ENCODE measurements at places on chromosomes 6 and 20.

GRCh38 chr6:13299403-13299821 lies 28.9 kb downstream of the TBC1D7 start:
- DNase-seq: no peak

- no peak for DNase-seq
Measured at GRCh38 chr6:37099442-37099841, 70.5 kb upstream of the PIM1 start.

DNA sequence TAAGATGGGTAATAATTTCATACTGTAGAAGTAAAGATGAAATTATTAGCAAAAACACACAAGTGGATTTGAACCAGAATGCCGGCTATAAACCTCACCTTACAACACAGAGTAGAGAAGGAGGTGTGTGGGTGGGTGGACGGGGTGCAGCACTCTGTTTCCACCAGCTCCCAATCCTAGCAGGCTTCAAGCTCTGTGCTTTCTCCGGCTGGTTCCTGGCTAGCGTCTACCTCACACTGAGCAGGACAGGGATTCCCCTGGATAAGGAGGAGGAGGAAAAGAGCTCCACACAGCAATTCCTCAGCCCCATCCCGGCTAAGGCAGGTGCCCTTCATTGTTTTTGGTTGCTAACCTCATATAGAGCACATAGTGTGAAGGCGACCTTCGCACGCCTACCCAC lies 453.3 kb downstream of the C6orf118 start:
- no peak for DNase-seq

- no peak for DNase-seq
Measured at GRCh38 chr6:13666194-13667105, 45.2 kb downstream of the RANBP9 start.

DNA sequence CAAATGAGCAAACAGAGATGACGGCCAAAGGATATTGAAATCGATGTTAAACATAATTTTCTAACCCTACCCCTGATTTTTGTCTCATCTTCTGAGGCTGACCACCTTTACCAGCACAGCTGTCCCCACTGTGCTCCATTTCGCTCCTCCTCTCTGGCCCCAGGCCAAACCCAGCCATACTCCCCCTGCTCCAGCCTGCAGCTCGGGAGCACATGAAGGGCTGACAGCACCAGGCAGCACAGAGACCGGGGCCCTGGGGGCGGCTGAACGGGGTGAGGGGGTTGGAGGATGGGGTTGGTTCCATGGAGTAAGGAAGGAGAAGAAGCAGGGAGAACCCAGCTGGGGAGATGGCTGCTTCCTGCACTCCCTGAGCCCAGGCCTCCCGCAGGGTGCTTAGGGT lies 3.2 kb upstream of the NCR2 start:
- no peak for DNase-seq

GRCh38 chr6:164039954-164040375 lies 625.4 kb downstream of the QKI start:
- DNase-seq: no peak

- no peak for DNase-seq
Measured at GRCh38 chr6:99349171-99350141, at the start of gene FAXC. Gene FAXC (minus strand): TSS chr6:99349674. CDS start chr6:99349372, 302 bp downstream.

- no peak for DNase-seq
Measured at GRCh38 chr20:62236200-62236599, 2.1 kb upstream of the OSBPL2 start.

DNA sequence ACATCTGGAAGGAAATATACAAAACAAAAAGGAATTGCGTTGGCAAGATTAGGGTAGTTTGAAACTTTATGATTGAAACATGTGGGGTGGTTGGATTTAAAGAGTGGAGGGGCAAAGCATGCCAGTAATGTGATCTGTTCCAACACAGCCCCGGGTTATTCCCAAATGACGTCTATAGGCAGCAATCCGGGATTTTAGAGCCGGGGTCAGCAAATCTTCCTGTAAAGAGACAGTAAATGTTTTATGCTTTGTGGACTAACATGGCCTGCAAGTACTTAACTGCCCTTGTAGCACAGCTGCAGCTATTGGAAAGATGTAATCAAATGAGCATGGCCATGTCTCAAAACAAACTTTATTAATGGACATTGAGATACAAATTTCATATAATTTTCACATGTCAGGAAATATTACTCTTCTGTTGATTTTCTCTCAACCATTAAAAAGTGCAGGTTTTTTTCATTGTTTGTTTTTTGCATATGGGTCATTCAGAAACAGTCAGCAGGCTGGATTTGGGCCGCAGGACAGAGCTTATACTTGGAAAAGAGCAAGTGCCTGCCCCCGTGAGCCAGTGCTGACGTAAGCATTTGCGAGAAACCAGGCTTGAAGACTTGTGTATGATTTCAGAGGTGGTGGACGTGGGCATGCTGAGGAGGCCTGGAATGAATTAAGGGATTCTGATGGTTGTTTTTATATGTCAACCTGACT lies 136.5 kb downstream of the DOK5 start:
- DNase-seq: no peak

- no peak for DNase-seq
Measured at GRCh38 chr20:13525225-13525940, 113.3 kb downstream of the TASP1 start.

- no peak for DNase-seq
Measured at GRCh38 chr6:108113557-108114519, 39.3 kb upstream of the OSTM1 start.

GRCh38 chr20:33273117-33273851 lies 9.7 kb upstream of the BPIFB1 start:
- DNase-seq: no peak

- DNase-seq: no peak
Measured at GRCh38 chr20:8842525-8842924, 226.4 kb upstream of the PLCB4 start.

- no peak for DNase-seq
Measured at GRCh38 chr20:37567331-37567665, 39.6 kb upstream of the BLCAP start.

DNA sequence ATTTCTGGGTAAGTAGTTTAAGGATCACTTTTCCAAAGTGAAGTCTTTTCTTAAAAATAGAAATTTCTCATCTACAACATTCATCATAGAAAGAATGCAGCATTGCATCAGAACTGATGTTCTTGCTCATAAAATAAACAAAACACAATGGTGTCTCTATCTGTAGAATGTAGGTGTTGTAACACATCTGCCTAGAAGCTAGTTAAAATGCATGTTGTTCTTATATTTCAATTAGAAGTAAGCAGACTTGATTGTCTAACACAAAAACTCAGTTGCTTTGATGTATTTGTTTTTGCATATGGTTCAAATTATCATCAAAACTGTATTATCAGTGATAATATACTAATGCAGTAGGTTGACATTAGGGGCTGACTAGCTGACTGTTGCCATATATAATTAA lies 654.7 kb upstream of the FLRT3 start:
- DNase-seq: no peak

DNA sequence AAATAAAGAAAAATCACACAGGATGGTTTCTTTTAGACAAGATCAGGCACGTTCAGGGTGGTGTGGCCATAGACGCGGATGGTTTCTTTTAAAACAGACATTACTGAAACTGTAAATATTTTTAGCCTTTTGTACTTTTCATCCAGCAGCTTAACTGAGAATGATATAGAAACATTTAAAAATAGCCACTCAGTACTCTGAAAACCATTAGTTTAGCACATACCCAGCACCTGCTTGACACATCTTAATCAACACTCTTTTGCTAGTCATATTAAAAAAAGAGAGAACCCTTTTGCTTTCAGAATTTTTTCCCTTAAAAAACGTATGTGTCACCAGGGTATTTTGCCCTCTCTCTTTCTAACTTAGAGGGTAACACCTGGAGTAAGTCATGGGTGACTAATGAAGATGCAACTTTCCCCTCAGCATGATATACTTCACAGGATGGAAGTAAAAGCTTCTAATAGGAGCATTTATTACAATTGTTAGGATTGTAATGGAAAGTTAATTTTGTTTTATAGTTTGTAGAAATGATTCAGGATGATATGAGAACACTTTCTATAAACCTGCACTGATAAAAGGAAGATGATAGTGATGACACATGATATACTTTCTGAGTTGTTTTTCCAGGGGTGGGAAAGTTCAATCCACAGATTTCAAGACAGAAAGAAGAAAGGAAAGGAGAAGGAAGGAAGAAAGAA lies 45.2 kb downstream of the BACH2 start:
- DNase-seq: no peak

DNA sequence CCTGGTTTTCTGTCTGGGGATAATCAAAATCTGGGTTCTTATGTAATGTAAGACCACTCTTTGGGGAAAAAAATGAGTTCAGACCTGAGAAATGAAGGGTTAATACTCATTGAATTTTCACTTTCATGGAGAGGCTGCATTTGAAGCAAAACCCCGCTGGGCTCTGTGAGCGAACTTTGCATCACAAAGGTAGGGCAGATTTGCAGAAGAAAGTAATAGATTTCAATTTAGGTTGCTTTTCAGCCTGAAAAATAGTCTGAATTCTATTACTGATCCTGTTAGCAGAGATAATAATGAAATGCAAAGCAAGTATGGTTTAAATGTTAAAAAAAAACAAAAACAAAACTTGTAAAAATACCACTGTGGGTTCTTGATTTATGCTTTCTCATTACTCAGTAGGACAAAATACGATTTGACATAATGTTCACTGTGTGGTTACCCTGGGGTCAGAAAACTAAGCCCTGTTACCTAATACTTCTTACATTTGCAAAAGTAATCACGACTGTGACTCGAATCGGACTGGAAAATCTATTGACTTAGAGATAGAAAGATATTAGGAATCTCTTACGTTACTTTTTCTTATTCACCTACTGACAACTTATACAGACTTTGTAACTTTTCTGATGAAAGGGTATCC lies 72.2 kb downstream of the UST start:
- DNase-seq: no peak

DNA sequence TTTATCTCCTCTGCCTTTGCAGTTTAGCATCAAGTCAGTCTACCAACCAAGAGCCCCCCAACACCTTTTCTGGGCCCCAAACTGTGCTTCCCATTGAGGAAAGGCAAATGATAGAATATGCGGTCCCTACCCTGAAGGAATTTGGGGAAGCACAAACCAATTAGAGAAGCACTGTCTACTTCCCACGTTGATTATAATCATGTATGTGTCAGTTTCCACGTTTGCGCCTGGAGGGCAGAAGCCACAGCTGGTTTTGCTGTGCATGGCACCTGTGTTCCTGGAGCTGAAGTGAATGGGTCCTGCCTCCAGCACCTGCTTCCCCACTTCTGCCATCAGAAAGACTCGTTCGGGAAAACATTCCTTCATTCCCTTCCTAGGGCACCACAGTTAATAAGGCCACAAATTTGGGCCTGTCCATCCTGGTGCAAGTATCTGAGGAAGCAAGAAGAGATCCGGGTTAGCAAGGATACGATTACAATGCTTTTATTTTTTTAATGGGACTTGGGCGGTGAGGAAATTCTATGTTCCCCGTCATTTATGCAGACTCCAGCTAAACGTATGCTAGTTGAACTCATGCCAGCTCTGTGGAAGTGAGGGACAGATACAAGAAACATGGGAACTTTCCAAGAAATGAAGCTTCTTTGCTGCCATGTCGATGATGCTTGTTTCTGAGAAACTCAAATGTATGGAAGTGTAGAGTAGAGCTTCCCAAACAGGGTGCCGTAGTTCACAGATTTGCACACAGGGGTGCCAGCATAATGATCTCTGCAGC lies 333.5 kb downstream of the NRN1 start:
- DNase-seq: no peak

- DNase-seq: no peak
Measured at GRCh38 chr6:7119272-7119801, 11.6 kb downstream of the RREB1 start.

DNA sequence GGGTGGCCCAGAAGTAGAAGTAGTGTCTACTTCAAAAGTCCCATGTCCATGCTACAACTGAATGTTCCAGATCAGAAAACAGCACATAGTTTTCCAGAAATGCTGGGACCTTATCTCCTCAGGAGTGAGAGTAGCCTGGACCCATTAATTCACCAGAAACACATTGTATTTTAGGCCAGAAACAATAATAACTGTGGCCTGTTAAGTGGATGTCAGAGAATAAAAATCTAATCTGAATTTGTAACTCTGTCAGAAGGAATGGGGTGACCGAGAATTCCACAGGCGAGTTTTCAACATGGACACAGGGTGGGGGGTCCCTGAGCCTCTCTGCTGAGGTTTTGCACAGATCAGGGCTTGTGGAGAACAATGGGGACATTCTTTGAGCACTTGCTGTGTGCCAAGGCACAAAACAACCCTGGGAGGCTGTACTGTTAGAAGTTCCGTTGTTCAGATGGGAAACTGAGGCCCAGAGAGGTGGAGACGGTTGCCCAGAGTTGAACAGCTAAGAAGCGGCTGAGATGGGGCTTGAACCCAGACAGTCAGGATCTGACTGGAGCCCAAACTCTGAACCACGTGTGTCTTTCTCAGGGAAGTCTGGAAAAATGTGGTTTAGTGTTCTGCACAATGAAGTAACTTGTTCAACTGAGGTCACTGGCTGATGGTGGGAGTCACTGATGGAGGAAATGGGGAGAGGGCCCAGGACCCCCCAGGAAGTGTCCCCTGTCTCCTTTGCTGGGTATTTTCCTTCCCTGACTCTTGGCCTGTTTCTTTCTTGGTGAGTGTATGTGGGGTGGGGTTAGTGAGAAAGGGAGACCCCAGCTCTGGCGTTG lies 44.2 kb downstream of the SNAI1 start:
- DNase-seq: no peak

DNA sequence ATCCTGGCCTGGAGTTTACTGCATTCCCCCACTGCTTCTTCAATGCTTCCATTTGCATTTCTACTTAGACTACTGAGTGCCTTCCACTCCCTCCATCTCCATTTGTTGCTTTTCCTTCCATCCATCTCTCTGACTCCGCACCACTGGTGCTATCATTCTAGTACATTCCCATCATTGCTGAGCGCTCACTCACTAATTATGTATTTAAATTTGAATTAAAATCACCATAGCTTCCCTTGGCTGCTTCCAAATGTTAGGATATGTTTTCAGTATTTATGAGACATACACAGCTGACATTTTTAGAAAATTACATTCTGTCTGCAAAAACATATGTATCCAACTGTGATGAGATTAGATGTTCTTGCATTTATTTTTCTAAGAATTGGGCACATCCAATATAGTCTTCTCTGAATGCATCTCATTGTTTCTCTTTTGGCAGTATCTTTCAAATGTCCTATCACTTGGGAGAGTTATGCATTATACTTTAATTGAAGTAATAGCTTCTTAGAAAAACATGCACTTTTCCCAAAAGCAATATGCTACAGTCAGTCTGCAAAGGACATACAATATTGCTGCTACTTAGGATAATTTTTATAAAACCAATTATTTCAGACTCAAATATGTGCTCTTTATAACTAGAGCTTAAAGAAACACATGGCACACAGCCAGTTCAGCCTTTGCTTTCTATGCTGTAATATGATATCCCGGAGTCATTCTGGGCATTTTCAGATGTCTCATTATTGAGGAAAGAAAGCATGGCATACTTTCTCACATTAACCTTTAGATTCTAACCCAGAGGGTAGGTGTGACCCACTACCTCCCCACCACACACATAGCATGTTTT lies 12.1 kb upstream of the COL21A1 start:
- DNase-seq: no peak

GRCh38 chr20:6959900-6960312 lies 192.4 kb downstream of the BMP2 start:
- DNase-seq: no peak

DNA sequence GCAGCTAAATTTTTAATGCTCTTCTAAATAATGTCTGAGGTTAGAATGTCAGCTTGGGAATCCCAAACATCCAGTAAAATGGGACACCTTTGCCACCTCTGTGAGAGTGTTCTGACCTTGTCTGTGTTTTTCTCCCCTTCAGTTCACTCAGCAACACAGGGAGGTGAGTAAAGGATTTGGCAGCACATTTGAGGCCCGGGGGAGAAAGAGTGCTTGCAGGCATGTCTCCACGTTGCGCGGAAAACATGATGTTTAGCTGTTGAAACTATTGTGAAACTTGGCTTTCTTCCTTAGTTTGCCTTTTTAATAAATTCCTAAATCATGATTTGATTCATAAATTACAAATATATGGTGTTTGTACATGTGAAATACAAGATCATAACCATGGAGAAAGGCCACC lies 707.8 kb upstream of the FLRT3 start:
- no peak for DNase-seq
